ENCODE measurements at places on chromosomes 7 and 10. TPM values are rescaled to one million over a fixed set of nuclear protein-coding genes. Genes with fewer than 3 reads are reported as not detected.

The PKD2L1 gene
- not detected for total RNA-seq

- ATAC-seq, result no peak
These were observed 83.0 kb upstream of the INSYN2A start for GRCh38 chr10:127279334-127279774.

GRCh38 chr7:33762911-33763306 is 142.4 kb upstream of the BMPER start:
- ATAC-seq, result no peak

The STEAP1B gene
- total RNA-seq, result not detected

DNA sequence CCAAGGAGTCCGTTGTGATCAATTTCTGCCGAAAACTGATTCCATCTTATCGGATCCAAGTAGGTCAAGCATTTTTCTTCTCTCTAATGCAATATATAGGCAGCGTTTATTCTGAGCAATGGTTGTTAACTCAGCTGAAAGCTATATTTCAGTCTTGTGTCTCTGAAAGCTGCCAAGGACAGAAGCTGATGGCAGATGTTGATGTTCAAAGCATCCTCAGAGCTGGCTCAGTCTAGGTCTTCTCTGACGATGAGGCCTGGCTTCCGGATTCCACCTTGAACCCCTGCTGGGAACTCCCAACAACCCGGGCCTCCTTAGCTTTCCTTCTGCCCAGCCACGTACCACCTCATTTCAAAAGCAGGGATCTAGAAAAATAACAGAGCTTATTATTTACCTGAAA is 863.6 kb downstream of the NRG3 start:
- no peak for ATAC-seq

DNA sequence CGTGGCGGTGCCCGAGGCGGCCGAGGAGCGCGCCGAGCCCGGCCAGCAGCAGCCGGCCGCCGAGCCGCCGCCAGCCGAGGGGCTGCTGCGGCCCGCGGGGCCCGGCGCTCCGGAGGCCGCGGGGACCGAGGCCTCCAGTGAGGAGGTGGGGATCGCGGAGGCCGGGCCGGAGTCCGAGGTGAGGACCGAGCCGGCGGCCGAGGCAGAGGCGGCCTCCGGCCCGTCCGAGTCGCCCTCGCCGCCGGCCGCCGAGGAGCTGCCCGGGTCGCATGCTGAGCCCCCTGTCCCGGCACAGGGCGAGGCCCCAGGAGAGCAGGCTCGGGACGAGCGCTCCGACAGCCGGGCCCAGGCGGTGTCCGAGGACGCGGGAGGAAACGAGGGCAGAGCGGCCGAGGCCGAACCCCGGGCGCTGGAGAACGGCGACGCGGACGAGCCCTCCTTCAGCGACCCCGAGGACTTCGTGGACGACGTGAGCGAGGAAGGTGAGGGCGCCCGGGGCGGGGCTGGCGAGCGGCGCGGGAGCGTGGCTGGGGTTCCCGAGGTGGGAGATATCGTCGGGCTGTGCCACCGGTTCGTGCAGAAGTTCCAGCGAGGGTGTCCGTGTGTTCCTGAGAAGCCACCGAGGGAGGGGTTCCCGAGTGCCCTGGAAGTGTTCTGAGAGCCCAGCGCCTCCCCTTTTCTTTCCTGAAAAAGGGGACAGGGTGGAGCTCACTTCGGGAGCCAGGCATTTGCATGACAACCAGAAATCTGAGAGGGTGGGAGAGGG is 495 bp downstream of the EIF3B start:
- peak; percentile 3 for ATAC-seq

- no peak for ATAC-seq
These were observed 57.0 kb downstream of the CDC123 start for GRCh38 chr10:12252882-12253546.

The CAV1 gene
- total RNA-seq, result 570 TPM

DNA sequence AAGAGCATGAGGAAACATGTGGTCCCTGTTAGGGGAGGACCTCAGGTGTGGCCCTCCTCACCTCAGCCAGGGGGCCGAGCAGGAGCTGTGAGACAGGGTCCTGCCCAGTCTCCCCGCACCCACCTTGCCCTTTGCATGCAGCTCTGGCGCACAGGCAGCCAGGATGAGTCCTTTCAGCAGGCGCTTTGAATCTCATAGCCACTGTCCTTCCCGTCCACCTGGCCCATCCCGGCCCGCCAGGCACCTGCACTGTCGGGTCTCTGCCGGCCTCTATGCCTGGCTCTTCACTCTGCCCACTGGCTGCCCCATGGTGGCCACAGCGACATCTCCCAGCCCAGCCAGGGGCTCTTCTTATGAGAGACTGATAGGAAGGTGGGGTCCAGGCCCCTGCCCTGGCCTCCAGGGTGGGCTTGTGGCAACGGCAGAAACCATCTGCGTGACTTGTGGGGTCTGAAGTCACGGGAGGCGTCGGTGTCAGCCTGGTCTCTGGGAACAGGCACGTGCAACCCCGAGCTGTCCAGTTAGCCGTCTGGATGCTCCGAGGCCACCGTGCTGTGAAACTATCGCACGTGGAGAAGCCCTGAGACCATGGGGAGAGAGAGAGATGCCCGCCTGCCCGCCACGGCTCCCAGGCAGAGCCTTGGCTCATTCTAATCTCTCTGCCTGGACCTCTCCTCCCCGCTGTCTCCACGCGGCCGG is 37.4 kb downstream of the FOXL3 start:
- no peak for ATAC-seq

GRCh38 chr10:71339796-71340589 is 20.9 kb downstream of the SLC29A3 start:
- no peak for ATAC-seq

DNA sequence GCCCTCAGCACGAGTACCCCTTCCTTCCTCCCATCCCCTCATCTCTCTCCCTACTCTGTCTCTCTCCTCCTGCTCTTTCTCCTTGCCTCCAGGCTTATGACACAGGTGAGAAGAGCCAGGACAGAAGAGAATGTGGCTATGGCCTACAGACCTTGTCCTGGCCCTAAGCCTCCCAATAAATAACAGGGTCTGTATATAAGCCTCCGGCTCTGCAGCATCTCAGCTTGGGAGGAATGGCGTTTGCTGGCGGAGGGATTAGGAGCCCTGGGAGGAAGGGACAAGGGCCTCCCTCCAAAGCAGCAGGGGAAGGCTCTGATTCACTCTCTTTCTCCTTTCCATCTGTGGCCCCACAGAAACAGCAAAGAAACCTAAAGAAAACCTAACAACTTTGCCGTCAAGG is 45.8 kb downstream of the COL13A1 start:
- no peak for ATAC-seq

- no peak for ATAC-seq
These were observed 88.2 kb downstream of the PRPF18 start for GRCh38 chr10:13674645-13675588.

The NODAL gene
- 0.40 TPM for total RNA-seq

DNA sequence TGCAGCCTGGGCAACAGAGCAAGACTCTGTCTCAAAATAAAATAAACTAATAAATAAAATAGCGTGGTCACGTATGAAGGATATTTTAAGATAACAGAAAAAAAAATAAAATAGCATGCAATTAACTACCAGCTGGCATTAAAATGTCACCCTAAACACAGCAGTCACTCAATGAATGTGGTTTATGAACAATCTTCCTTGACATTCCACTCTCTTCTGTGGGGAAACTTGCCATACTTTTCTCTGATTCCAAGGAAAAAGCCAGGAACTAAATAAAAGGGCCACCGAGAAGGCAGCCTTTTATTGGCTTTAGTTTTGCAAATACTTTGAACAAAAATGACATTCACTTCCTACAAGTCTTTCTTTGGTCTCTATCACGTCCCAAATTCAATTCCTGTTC is 266.6 kb downstream of the PARD3 start:
- no peak for ATAC-seq

The PKD1L1 gene
- 0.62 TPM for total RNA-seq

The TRIM50 gene
- 0.42 TPM for total RNA-seq

DNA sequence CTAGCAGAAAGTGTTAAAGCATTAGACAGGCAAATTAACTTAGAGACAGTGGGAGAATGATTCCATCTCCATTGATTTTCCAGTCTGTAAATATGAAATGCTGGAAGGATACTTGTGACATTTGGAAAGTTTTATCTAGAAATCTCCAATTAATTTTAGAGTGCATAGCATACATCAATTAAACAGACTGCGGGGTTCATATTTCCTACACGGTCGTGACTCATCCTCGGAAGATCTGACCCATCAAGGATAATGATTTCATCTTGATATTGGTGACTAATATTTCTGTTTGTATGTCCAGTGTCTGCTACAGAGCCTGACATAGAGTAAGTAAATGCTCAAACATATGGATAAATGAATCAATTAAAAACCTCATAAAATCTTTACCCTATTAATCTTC is 474.9 kb downstream of the KCNMA1 start:
- no peak for ATAC-seq

DNA sequence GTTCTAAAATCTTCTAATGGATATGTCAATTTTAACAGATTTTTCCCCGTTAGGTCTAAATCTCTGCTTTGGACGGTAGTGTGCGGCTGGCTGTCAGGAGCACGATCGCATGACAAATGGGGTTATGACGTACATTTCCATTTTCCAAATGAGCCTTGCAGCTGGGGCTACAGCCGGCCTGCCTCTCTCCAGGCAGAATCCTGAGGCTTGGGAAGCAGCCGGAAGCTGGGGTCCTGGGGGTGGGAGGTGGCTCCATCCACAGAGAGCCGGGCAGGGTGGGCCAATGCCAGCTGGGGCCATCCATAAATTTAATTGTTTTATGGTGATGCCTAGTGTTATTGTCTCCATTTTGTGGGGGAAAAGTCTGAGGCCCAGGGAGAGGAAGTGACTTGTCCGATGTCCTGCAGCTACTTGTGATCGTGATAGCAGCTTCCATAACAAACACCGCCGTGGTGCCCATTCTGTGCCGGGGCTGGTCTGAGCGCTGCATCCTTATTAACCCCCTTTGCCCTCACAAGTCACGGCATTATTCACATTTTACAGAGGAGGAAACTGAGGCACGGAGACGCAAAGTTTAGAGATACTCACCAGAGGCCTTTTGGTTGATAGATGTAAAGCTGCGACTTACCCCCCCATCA is 53.0 kb upstream of the EBF3 start:
- ATAC-seq, result no peak

GRCh38 chr7:116269466-116269865 is 59.1 kb downstream of the TES start:
- no peak for ATAC-seq

The APBB1IP gene
- 6.9 TPM for total RNA-seq

GRCh38 chr7:159136442-159136841 is 8.2 kb downstream of the VIPR2 start:
- ATAC-seq, result no peak

DNA sequence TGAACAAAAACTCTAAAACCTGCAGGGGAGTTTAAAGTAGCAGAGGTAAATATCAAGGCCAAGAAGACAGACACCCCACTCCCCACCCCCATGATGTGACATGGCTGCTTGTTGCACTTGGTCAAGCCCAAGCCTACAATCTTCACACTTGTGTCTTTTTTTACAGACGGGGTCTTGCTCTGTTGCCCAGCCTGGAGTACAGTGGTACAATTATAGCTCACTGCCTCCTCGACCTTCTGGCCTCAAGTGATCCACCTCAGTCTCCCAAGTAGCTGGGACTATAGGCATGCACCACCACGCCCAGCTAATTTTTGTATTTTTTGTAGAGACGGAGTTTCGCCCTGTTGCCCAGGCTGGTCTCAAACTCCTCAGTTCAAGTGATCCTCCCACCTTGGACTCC is 71.9 kb upstream of the CYTH3 start:
- no peak for ATAC-seq

GRCh38 chr10:94264085-94264484 is 98.7 kb downstream of the NOC3L start:
- ATAC-seq, result no peak

GRCh38 chr10:48444266-48444665 is 137.8 kb downstream of the MAPK8 start:
- ATAC-seq, result no peak

DNA sequence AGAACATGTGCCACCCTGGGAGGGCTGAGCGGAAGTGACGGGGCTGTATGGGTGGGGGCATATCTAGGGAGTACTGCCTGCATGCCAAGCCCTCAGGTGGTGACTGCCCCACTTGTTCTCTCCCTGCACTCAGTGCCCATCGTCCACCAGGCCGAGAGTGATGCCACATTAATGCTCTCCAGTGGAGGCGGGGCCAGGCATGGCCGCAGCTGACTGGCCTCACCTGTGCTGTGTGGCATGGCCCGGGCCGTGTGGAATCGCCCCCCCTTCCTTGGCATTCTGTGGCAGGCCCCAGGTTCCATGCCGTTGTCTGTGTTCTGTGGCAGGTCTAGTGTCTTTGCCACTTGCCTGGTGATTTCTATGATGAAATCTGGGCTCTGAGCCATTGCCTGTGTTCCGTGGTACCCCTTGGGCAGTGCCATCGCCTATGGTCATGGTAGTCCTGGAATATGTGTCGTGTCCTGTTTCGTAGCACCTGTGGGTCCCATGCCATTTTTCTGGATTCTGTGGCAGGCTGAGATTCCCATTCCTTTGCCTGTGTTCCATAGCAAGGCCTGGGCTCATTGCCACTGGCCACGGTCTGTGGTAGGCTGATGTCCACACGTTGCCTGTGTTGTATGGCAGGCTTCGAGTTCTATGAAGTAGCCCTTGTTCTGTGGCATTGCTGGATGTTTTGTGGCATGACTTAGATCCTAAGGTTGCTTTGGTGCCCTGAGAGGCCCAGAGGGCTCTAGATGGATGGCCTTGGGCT is 8.9 kb downstream of the FLNC start:
- ATAC-seq, result no peak

- peak; percentile 13 for ATAC-seq
These were observed 488 bp downstream of the ARMC10 start for GRCh38 chr7:103075337-103075918.

- ATAC-seq, result no peak
These were observed 40.1 kb downstream of the RBM33 start for GRCh38 chr7:155684543-155684942.

GRCh38 chr7:146177301-146177700 is 60.7 kb downstream of the CNTNAP2 start:
- no peak for ATAC-seq

- ATAC-seq, result peak; percentile 62
These were observed 37.2 kb downstream of the CYTH3 start for GRCh38 chr7:6235029-6235871.

DNA sequence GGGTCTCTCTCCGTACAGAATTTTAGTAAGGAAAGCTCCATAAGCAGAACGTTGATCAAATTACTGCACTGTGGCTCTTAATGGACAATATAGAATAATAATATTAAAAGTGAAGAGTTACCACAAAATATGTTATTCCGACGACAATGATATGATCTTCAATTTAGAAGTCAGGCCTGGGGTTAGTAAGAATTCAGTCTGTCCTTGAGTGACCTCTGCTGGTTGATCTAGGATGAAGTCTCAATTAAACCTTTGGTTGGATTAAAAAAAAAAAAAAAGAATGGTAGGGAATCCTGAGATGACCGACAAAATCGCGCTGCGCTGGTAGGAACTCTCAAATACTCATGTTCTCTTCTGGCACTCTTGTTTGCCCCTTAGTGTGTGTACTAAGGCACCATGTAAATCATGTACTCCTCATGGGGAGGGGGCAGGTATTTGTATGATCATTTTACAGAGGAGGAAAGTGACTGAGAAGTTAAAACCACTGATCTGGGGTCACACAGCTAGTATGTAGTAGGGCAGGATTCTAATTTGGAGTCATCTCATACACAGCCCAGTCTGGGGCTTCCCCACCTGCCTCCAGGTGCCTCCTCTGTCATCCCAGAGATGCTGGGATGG is 161.3 kb upstream of the NPVF start:
- ATAC-seq, result no peak

The SEMA3C gene
- total RNA-seq, result 189 TPM
